NCI-H460 (cell line): ENCODE measurements at places on chromosomes 3 and 15.

- DNase-seq = no peak
Measured at GRCh38 chr3:16842272-16843270, 42.2 kb upstream of the PLCL2 start.

- DNase-seq = no peak
Measured at GRCh38 chr3:103057003-103057402, 622.2 kb downstream of the ZPLD1 start.

DNA sequence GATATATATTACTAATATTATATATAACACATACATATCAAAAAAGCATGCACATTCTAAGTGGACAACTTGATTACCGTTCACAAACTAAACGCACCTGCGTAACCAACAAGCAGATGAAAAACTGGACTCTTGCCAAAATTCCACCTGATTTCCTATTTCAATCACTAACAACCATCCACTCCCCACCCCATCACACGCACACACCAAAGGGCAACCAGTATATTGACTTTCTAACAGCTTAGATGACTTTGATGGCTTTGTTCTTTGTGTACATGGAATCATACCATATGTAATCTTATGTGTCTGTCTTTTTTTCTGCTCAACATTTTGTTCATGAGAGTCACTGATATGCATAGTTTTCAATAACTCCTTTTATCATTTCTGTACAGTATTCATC is 496.8 kb upstream of the ARRDC4 start:
- DNase-seq = no peak

GRCh38 chr3:186946756-186947375 is 16.5 kb downstream of the ST6GAL1 start:
- no peak for DNase-seq

DNA sequence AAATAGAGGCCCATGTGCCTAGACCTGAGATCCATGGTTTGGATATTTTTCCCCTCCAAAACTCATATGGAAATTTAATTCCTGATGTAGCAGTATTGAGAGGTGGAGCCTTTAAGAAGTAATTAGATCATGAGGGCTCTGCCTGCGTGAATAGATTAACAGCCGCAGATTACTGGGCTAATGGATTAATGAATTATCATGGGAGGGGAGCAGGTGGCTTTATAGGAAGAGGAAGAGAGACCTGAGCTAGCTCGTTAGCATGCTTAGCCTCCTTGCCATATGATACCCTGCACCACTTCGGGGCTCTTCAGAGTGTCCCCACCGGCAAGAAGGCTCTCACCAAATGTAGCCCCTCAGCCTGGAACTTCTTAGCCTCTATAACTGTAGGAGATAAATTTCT is 15.8 kb downstream of the ARHGEF26 start:
- DNase-seq = no peak
